ENCODE measurements at places on chromosomes 11 and 22.

GRCh38 chr22:29041408-29041807, 20.2 kb downstream of the C22orf31 start:
- no peak for DNase-seq

GRCh38 chr11:119629085-119629484, 99.9 kb downstream of the NECTIN1 start:
- DNase-seq: no peak

- DNase-seq: no peak
Observed at GRCh38 chr11:19220903-19221724, 19.3 kb upstream of the CSRP3 start.

DNA sequence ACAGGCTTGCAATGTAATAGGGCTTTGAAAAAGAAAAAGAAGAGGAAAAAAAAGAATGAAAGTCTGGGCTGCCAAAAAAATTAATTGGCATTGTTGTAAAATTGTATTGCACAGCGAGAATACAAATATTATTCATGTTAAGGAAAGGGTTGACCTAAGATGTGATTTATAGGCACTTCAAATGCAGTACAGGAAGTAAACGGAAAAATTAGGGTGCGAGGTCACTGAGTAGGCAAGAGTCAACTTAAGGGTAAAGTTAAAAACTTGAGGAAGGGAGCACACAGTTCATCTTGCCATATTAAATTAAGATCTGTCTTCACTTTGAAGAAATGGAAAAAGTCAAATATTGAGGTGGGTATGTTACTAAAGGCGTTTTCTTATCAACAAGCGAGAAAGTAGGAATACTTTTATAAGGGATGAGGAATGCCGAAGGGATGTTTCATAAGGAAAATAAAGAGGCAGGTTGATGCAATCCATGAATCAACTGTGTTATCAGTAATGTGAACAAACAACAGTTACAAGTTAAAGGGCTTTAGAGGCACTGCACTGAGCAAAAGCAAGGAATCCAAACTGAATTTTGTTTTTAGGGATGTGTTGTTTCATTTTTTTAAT, 123.0 kb downstream of the WT1 start:
- DNase-seq: no peak

- DNase-seq: no peak
Observed at GRCh38 chr11:133930767-133931448, 25.9 kb downstream of the IGSF9B start.

- no peak for DNase-seq
Observed at GRCh38 chr11:3745161-3745560, 52.2 kb downstream of the NUP98 start.

GRCh38 chr11:6656936-6657335, 1.3 kb upstream of the DCHS1 start:
- no peak for DNase-seq

GRCh38 chr11:37857726-37858125, 1259.7 kb upstream of the RAG2 start:
- no peak for DNase-seq

DNA sequence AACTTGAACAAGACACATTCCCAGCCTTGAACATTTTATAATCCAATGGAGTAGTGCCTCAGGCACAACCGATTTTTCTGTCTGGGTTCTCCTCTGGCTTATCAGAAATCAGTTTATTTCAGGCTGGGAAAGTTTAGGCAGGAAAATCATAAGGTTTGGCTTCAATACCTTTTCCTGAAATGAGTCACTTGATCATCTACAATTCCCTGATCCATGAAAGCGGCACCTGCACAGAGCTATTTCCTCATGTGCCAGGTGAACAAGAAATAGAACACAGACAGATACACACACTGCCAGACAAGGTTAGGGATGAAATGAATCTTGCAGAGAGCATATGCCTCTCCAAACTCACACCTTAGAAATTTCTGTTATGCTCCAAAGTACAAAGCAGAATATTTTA, 106.7 kb upstream of the OR9G4 start:
- no peak for DNase-seq

DNA sequence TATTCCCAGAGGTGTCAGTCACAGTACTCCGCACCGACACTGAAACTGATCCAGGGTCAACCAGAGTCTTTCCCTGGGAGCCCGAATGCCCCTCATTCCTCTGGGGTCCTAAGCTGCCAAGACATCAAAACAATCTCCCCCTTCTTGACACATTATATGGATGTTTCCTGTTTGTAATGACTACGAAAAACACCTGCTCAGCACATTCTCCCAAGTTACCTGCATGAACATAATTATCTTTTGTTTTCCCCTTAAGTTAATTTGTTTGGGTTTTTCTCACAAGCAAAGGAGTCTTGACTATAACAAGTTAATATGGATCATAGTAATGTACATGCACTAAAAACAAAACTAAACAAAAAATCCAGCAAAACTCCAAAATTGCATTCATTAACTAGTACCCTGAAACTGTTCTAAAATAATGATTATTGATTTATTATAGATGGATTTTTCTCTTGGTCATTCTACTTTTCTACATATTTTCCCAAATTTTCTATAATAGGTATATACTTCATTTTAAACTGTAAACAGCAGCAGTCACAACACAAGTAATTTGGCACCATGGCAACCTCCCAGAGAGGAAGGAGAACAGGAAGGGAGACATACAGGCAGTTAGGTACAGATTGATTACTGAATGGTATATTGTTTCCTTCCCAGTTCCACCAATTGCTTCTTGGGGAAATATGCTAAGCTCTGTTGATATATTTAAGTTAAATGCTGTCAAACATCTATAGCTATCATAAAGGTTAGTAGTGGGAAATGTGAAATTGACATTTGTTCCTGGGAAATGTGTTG, 631.5 kb downstream of the METTL15 start:
- no peak for DNase-seq

GRCh38 chr22:27125539-27125938, 468.2 kb downstream of the MIAT start:
- peak; percentile 29 for DNase-seq

DNA sequence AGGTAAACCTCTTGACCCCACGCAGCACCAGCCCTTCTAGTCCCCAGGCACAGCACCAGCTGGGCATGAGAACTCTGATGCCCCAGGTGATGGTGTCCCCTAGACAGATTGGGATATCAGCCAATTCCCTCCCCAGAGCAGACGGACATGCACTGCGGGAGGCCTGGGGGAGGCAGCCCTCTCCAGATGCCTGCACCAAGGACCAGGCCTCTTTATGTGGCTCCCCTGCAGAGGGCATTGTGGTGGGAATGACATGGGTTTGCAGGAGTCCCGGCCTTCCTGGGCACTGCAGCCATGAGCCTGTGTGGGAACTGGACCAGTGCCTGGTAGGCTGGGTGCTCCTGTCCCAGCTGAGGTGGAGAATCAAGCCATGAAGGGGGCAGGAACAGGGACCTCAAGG, 25.9 kb downstream of the PPM1F start:
- no peak for DNase-seq

DNA sequence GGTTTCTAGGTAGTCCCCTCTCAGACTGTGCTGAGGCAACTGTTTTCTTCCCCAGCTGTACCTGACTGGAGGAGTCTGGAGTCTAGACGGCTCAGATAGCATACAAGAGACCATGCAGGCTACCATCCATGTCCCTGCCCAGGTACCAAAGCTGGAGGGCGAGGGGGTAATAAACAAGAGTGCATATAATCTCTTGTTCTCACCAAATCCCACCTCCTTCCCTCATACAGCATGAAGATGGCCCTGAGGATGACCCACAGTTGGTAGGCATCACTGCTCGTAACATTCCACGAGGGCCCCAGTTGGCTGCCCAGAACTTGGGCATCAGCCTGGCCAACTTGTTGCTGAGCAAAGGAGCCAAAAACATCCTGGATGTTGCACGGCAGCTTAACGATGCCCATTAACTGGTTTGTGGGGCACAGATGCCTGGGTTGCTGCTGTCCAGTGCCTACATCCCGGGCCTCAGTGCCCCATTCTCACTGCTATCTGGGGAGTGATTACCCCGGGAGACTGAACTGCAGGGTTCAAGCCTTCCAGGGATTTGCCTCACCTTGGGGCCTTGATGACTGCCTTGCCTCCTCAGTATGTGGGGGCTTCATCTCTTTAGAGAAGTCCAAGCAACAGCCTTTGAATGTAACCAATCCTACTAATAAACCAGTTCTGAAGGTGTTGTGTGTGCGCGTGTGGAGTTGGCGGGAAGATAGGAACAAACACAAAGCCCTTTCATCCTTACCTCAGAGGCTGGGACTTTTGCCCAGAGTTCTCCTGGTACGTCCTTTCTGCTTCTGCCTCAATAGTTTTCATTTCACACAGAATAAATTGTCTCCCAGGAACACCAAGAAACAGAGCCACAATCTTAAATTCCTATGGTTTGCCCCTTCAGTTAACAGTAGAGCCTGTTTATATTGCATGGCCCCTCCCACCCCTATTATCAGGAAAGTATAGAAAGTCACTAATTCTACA, 8.5 kb downstream of the HMBS start:
- DNase-seq: no peak

DNA sequence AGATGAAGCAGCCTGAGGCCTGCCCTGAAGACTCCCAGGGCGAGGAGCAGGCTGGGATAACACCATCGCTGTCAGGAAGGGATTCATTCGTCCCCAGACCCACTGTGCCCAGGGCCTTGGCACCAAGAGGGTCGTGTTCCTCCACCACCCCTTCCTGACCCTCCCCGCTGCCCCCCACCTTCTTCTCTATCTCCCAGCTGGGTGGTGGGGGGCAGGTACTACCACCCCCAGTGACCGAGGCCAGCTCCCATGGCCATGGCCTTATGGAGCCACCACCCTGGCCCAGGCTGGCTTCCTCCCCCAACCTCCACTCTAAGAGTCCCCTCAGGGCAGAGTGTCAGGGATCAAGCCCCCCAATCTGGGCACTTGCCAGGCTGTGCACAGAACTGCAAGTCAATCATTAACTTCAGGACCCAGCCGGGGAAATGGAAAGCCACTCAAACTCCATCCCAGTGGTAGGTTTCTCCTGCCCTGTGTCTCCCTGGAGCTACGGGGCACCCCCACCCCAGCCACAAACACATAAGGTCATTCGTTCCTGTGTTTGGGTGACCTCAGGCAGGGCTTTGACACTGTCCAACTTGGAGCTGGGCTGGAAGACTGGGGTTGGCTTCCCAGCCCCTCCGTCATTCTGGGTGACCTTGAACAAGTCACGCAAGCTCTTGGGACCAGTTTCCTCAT, 33.3 kb upstream of the WNT11 start:
- no peak for DNase-seq

- no peak for DNase-seq
Observed at GRCh38 chr11:11038352-11038751, 180.5 kb upstream of the ZBED5 start.

- peak; percentile 43 for DNase-seq
Observed at GRCh38 chr22:44393066-44393465, 80.3 kb upstream of the SHISAL1 start.

DNA sequence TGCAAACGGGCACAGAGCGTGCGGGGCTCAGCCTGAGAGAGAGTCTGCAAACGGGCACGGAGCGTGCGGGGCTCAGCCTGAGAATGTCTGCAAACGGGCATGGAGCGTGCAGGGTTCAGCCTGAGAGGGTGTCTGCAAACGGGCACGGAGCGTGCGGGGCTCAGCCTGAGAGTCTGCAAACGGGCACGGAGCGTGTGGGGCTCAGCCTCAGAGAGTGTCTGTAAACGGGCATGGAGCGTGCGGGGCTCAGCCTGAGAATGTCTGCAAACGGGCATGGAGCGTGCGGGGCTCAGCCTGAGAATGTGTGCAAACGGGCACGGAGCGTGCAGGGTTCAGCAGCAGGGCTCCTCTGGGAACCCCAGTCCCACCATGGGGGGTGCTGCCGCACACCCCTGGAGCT, 13.5 kb downstream of the PHRF1 start:
- DNase-seq: no peak

DNA sequence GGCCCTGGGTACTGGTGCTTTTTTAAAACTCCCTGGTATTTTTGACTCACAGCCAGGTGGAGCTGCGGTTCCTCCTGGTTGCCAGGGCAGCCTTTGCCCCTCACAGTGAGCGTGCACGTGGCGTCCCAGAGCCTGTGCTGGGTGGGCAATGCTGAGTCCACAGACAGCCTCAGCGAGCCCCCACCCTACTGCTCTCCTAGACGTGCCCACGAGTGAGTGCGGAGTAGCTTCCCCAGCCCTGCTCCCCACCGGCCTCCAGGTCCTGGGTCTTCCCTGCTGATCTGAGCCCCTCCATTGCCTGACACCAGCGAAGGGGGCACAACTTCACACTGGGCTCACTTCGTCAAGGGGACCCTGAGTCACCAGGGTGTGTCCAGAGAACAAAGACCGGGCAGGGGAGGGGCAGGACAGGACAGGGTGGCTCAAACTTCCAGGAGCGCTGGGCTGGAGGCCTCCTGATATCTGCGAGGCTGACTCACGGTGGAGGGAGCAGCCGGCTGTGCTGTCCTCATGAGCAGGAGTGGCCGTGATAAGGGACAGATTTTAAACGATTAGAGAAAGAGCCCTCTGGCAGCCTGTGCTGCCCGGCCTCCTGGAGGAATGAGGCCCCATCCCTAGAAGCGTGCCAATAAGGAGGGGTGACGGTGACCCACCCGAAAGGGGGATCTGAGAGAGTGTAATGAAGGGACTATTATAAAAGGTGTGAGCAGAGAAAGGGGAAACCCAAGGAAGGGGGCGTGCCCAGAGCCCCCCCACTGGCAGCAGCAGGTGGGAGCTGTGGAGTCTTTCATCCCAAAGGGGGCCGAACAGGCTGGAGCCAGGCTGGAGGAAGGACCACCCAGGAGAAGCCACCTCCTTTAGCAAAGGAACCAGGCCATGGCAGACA, 129.3 kb upstream of the FGF3 start:
- DNase-seq: no peak

DNA sequence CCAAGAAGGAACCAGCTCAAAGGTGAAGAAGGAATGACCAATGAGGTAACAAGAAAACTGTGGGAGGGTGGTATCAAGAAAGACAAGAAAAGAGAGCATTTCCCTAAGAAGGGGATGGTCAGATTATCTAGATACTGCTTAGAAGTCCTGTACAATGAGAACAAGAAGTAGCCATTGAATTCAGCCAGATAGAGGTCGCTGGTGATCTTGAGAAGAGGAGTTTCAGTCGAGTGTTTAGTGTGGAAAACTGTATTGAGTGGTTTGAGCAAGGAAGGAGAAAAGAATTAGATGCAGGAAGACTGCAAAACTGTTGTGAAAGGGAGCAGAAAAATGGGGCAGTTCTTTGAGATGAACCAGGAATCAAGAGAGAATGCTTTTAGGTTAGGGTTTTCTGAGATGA, 74.6 kb upstream of the FAT3 start:
- DNase-seq: no peak

GRCh38 chr11:108672113-108672512, 7.2 kb downstream of the DDX10 start:
- no peak for DNase-seq

GRCh38 chr11:67178421-67178820, 59.4 kb downstream of the KDM2A start:
- DNase-seq: no peak

All from coronary artery (tissue), 2 donors.